ENCODE measurements at places on chromosomes 4 and X.
A peak's percentile ranks its signal among the peaks of the same experiment; 100 is the strongest.

GRCh38 chr4:182140547-182140946, 102.7 kb upstream of the TENM3 start:
- no peak for DNase-seq

- DNase-seq: no peak
Measured at GRCh38 chrX:136214551-136214950, 36.6 kb downstream of the MAP7D3 start.

- no peak for DNase-seq
Measured at GRCh38 chr4:23337292-23337691, 552.6 kb downstream of the PPARGC1A start.

GRCh38 chrX:44144177-44144945, 171.2 kb upstream of the NDP start:
- DNase-seq: no peak

- no peak for DNase-seq
Measured at GRCh38 chr4:177595386-177595785, 153.1 kb upstream of the AGA start.

- DNase-seq: no peak
Measured at GRCh38 chrX:155819525-155819924, 61.6 kb upstream of the VAMP7 start.

DNA sequence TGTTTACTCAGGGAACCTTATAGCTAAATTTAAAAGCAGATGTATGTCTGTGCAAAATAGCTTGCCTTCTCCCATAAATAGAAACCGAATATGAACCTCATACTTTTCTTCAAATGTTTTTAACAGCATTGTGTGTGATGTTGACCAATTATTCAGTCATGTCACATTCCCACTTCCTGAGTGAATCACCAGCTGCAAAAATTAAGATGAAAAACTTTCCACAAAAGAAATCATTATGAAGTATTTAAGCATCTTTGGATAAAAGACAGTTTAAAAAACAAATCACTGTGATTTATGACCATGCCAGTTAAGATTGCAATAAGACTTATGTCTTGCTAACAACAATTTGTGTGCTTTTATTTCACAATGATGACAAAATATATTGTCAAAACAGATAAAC, 220.1 kb downstream of the PDGFC start:
- DNase-seq: no peak

GRCh38 chr4:60033826-60034225, 1166.3 kb upstream of the ADGRL3 start:
- DNase-seq: no peak

- DNase-seq: no peak
Measured at GRCh38 chr4:55032788-55033187, 92.6 kb downstream of the KDR start.

DNA sequence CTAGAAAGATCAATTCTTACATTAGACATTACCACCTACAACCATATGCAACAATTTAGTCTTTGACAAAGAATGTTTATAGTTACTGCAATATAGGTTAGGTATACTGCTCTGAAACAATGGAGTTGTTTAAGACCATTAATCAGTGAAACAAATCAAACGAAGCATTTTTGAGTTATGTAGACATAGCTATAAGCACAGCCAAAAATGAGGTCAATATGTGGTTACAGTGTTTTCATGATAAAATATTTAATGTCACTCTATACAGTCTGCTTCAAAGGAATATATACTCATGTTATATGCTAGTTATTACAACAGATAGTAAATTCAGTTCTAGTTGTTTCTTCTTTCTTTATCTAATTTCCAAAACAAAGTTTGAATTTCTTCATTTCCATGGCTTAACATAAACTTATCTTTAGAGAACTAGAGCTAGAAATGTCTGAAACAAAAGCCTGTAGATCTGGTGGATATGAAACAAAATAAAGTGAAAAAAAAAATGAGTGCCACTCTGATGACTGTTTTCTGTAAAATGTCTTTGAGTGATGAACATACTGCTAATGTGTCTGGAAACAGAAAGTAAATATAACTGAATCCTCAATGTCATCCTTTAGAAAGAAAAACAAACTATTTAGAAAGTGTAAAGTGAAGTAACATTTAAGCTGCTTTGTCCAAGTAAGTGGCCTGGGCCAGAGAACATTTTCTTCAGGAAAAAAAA, 809.0 kb downstream of the FAT4 start:
- DNase-seq: no peak

DNA sequence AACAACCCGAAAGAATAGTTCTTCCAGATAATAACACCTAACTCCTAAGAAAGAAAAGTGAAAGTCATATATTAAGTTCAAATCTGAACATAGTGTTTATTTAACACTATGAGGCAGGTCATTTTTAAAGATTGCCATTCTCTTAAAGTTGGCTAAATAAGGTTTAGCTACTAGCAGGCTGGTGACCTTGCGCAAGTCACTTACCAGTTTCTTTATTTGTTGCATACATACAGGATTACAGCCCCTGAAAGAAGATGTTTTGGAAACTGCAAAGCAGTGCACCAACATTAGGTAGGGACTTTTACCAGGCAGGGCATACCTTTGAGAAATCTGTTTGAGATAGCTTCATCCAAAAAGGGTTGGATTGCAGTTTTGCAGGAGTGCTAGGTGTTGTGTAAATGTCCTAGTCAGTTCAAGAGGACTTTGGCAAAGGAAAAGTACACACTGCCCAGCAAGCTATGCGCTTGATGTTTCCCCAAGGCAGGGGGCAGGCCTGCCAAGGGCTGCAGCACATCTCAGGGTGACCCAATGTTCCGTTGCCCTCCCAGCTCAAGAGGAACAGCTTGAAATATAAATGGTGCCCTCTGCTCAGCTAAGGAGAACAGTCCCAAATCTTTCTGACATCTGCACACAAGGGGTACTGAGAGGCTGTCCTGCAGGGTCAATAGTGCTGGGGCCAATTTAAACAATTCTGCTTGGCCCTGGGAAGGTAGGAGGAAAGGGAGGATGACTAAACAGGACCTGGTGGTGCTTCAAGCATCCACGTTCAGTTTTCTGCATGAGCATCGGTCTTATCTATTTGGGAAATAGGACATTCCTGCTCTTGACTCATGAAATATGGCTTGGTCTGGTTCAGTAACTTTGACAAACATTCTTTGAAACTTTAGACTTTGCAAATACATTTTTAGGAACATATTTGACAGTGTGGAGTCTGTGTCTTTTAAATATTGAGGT, 130.8 kb downstream of the COL4A6 start:
- no peak for DNase-seq

GRCh38 chrX:85851418-85851817, 195.9 kb downstream of the CHM start:
- peak; percentile 37 for DNase-seq

GRCh38 chr4:13331827-13332226, 152.3 kb downstream of the RAB28 start:
- DNase-seq: no peak

- peak; percentile 58 for DNase-seq
Measured at GRCh38 chr4:48902266-48902665, 4.3 kb downstream of the OCIAD2 start.

- no peak for DNase-seq
Measured at GRCh38 chrX:37590047-37590446, 18.6 kb downstream of the LANCL3 start.

DNA sequence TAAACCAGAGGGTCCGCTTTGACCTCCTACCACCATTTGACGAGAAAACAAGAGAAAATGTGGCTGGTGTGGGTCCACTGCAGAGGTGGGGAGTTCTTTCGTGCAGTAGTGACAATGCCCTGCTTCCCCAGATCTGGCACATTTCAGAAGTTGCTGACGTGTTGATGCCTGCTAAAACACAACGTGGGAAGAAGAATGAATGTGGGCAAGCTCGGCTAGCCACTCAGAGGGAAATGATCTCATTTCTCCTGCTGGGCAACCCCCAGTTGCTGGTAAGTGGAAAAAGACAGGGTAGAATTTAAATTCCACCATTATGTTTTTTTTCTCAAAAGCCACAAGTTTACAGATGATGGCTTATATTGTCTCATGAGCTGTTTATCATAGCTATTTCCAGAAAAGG, 77.9 kb downstream of the LUZP4 start:
- DNase-seq: no peak

DNA sequence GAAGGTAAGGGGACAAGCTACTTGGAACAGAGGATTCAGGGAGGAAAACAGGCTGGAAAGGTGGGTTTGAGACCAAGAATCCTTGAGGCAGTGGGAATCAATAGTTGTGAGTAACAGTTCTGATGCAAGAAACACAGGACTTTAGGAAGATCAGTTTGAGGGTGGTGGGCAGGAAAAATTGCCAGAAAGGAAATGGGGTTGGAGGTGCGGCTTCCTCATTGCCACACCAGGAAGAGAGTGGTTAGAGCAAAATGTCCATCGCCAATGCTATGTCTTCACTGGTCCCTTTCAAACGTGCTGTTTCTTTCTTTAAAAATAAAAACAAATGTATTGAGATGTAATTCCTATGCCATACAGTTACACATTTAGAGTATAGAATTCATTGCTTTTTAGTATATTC, 57.1 kb upstream of the NOCT start:
- DNase-seq: no peak

GRCh38 chr4:112910109-112910736, 139.2 kb upstream of the ANK2 start:
- DNase-seq: no peak

DNA sequence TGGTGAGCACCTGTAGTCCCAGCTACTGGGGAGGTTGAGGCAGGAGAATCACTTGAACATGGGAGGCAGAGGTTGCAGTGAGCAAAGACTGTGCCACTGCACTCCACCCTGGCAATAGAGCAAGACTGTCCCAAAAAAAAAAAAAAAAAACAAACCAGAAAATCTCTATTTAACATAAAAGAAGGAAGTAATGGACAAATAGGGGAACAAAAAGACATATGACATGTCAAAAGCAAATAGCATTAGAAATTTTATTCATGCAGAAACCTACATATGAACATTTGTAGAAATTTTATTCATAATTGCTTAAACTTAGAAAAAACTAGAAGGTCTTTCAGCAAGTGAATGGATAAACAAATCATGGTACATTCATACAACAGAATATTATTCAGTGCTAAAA, 97.1 kb upstream of the SH3RF1 start:
- DNase-seq: no peak

GRCh38 chr4:150402871-150403272, 179.1 kb upstream of the MAB21L2 start:
- peak; percentile 79 for DNase-seq

- DNase-seq: no peak
Measured at GRCh38 chrX:64176876-64177275, 28.6 kb downstream of the AMER1 start.

- DNase-seq: no peak
Measured at GRCh38 chr4:153490985-153491483, 24.9 kb downstream of the TMEM131L start.

GRCh38 chr4:38176165-38176564, 216.0 kb downstream of the PTTG2 start:
- no peak for DNase-seq

DNA sequence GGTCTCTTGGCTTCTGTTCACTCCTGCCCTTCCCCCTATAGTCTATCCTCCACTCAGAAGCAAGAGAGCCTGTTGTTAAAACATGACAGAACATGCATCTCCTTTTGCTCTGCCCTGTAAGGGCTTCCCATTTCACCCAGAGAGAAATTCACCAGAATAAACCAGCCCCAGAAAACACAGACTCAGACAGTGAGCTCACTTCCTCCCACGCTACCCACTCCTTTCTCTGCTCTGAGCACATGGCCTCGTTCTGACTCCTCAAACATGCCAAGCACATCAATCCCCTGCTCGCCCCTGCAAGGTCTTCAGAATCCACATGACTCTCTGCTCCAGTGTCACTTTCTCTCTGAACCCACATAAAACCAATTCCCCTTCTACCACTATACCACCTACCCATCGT, 50.4 kb downstream of the MID1 start:
- DNase-seq: no peak

GRCh38 chr4:32226204-32226603, 1506.0 kb downstream of the PCDH7 start:
- DNase-seq: no peak

DNA sequence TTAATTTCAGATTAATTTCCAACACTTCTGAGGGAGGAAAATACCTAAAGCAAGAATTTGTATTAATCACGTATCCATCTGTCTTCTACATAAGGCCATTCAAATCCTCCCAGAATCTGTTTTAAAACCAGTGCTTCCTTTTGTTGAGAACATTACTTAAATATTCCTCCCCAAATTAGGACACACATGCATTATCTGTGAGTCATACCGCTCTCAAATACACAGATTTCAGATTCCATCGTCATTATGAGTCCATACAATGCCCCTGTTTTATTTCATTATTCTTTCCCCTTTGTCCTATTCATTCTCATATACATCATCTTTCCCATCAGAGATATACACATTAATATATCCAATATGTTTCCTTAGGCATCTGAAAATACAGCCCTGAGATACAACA, 57.3 kb upstream of the PRSS12 start:
- no peak for DNase-seq

DNA sequence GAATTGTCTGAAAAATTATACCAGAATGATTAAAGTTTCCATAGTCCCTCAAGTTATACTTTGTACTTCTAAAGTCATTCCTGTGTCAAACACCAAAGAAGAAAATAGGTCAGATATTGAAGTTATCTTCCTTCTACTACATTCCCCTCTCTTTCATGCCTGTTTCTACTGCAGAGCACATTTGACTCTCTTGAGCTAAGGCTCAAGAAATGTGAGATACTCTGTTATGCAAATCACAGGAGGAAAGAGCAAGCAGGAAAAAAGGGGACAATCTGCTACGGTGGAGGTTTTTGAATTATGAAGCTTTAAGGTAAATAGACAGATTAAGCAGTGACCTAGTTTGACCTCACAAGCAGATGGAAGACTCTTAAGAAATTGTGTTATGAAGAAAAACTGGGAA, 198.9 kb upstream of the LDB2 start:
- DNase-seq: no peak

GRCh38 chr4:164731827-164732474, 22.0 kb upstream of the SMIM31 start:
- DNase-seq: no peak

DNA sequence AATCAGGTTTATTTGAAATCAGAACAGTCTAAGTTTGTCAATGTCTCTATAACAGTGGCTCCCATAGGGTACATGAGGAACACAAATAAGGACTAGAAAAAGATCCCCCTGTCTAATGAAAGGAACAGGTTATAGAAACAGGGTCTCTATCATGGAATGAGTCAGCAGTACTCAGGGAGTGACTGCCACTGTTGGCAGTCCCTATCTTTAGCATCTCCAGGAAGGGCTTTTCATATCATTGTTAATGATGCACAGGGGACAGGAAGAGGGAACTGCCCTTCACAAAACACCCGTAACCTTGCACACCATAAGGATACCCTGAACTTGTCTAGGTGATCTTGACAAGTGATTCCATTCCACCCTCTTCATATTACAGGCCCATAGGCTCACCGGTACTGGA, 38.5 kb upstream of the SMIM10L2A start:
- no peak for DNase-seq

DNA sequence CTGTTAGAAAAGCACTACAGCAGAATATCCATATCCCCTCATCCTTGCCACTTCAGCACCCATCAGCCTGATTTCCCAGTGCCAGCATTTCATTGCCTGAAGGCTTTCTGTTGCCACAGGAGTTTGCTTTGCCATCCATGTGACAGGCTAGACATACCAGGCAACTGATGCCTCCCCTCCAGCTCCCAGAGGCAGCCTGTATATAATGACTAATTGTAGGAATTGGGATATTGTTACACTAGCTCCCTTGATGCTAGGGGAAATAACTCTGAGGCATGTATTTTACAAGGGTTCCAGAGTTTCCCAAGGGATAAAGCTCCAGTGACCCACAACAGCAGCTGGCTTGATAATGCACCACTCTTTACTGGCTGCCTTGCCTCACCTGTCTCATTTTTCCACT, 608.0 kb upstream of the FTHL17 start:
- DNase-seq: no peak
